Right atrium auricular region (tissue), 2 donors: ENCODE measurements at places on chromosomes 3 and 15. TPM values are rescaled to one million over a fixed set of nuclear protein-coding genes. Genes with fewer than 3 reads are reported as not detected.

Gene FAM174B
- 6.2 TPM for total RNA-seq

GRCh38 chr15:101490408-101490891, 943 bp upstream of the PCSK6 start:
- peak; percentile 52 for DNase-seq

DNA sequence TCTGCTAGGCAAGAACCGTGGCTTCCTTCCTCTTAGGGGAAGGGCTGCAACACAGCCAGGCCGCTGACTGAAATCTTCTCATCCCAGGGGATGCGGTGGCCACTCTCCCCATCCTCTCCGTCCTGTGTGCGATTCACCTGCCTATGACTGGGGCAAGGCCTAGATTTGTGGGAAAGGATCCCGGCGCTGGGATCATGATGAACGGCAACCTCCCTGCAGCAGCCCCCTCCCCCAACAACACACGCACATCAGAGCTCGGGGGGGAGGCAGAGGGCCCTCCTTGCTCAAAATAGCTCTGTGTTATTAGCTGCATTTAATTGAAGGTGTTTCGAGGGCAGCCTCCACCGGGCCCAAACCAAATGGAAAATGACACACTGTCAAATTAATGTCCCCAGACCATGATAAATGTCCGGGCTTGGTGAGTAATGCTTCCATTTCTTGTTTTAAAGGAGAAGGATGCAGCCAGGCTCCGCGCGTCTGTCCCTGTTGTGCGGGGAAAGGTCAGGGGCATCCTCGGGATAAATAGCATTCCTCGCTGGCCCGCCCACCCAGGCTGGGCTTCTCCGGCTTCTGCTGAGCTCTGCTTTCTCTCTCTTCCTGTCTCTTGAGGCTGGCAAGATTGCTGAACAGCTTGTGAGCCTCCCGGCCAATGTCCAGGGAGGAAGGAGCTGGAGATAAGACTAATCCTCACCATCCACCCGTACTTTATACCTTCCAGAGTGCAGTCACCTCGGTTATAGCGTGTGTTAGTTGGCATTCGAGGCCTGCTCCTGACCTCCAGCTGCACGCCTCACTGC, 56.4 kb upstream of the TLE3 start:
- no peak for DNase-seq

Gene SLC7A14
- not detected for total RNA-seq

GRCh38 chr3:145133281-145133680, 1027.7 kb downstream of the PLOD2 start:
- no peak for DNase-seq

DNA sequence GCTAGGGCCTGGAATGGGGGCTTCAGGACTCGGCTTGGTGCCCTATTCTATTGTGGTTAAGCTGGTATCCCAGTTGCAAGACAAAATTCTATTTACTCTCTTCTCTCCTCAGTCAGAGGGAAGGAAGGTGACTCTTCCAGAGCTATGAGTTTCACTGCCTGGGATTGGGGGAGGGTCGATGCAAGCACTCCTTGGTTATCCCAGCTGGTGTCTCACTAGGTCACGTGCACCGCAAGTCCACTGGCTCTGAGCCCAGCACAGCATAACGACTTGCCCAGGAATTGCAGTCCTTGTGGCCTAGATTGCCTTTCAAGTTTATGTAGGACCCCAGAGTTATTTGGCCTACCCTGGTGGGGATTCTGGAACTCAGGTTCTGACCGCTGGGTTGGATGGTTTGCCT, 958.8 kb downstream of the IGSF11 start:
- no peak for DNase-seq

DNA sequence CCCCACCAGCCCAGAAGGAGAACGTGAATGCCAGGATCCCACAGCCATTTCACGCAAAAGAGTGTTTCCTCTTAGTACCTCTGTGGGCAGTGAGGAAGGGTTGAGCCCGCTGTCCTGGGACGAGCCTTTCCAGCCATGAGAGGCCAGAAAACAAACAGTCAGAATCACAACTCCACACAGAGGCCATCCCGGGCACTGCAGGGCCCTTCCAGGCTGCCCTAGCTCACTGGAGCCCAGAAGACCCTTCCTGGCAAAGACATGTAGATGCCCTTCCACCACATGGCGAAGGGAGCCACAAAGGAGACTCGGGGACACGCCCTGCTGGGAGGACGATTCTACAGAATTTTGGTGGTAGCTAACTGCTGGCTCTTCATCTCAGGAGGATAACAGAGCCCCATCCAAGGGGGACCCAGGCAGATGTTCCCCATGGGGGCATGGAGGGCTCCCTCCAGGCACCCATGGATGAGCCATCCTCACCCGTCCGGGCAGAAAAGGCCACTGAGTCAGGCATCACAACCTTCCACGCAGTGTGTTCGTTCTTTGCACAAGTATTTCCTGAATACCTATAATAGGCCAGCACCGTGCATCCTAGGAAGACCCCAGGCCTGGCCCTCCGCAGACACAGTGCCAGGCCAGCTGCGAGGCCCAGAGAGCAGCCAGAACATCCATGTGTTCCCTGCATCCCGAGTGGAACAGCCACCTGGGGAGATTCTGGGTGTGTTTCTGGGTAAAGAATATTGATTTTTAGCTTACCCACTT, 47.2 kb downstream of the SLC12A8 start:
- no peak for DNase-seq

DNA sequence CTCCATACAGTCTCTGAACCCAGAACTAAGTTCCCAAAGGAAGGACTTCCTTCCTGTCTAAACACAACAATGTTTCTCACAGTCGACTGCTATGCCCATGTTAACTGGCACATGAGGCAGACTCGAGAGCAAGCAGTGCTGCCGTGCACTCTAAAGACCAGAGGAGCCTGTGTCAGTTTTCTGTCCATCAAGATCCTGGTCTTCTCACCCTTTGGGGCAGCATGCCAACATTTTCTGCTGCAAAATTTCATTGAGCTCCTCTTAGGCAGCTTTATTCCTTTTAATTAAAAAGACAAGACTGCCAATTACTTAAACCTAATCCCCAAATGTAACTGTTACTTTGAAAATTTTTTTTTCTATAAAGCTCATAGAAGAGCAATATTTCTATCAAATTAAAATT, 205.1 kb downstream of the GAP43 start:
- DNase-seq = no peak

Gene SLC2A2
- total RNA-seq = not detected

GRCh38 chr15:80971143-80971542, 18.5 kb downstream of the MESD start:
- DNase-seq = peak; percentile 13

Gene ARGFX
- total RNA-seq = not detected

DNA sequence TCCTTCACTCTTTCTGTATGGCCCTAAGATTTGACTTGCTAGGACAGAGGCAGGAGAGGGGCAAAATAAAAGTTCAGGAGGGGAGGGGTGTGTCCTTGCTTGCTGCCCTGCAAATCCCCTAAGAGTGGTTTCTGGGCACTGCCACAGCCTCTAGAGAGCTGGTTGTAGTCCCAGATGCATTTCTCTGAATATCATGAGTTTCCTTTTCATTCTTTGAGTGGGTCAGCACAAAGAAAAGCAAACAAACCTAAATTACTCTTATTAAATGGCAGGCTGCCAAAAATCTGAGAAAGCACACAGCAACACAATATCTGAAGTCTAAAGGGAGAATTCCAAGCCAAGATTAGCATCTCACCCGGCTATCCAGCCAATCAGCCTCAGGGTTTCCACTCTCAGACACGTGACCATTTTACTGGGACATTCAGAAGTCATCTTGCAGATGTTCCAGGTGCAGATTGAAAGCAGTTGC, 919.3 kb downstream of the TUSC7 start:
- no peak for DNase-seq

DNA sequence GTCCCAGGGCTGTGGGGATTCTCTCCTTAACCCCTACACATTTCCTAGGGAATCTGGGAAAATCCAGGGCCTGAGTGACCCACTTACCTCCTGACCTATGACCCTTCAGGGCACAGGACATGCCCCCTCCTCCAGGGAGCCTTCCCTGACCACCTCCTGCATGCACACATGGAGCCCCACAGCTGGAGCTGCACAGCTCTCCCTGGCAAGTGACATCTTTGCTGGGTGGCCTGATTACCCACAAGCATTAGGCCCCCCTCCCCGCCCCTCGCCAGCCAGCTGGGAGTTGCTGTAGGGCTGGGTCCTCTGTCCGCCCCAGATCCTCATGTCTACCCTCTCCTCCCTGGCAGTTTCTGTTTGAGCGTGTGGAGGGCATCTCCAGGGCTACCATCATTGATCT, 21.4 kb downstream of the HDAC11 start:
- no peak for DNase-seq

DNA sequence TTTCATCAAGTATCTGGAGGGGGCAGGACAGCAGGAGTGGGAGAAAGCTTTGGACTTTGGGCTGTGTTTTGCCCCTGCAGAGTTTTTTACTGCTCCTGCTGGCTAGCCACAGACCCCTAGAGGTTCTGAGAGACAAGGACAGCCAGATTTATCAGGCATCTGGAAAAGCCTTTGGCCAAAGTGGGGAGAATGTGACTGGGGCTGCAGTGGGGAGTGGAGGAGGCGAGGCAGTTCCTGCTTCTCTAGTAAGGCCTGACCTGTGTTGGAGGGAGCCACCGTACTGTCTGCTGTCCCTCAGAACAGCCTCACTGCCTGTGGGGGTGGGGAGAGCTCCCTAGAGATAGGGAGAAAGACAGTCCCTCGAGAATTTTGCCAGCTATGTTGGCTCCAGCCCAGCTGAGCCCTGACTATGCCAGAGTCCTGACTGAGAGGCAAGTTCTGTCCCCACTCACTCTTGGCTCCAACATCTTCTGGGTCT, 2.2 kb downstream of the ALPK3 start:
- no peak for DNase-seq

DNA sequence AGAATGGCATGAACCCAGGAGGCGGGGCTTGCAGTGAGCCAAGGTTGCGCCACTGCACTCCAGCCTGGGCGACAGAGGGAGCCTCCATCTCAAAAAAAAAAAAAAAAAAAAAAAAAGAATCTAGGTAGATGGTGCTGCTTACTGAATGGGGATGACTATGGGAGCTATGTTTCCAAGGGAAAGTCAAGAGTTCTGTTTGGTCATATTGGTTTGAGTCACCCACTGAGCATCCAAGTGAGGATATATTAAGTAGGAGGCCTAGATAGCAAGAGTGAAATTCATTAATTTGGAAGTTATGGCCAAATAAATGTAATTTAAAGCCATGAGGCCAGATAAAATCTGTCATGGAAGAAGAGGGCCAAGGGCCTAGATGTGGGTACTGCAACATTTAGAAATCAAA, 9.0 kb upstream of the UACA start:
- DNase-seq = no peak

DNA sequence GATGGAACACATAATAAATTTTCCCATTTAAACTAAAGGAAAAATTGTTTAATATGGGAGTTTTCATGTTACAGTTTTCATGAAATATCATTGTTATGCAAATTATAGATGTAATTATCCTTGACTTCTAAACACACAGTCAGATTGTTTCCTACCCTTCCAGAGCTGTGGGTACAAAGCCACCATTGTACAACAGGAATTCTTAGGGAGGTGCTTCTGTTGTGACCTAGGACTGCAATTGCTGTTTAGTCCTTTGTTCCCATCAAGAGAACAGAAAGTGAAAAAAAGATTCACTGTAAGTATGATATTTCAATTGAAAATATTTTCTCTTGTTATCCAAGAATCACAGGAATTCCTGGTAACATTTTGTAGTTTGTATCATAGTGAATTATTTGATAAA, 455.3 kb upstream of the NAALADL2 start:
- no peak for DNase-seq

GRCh38 chr15:31397851-31398661, 71.4 kb downstream of the KLF13 start:
- no peak for DNase-seq

Gene WDR48
- total RNA-seq = 11.9 TPM

- DNase-seq = no peak
Measured at GRCh38 chr3:77380136-77380535, 340.2 kb downstream of the ROBO2 start.

Gene DPPA2
- total RNA-seq = not detected

Gene RNF7
- total RNA-seq = 81.2 TPM

Gene GPR176
- 6.7 TPM for total RNA-seq

DNA sequence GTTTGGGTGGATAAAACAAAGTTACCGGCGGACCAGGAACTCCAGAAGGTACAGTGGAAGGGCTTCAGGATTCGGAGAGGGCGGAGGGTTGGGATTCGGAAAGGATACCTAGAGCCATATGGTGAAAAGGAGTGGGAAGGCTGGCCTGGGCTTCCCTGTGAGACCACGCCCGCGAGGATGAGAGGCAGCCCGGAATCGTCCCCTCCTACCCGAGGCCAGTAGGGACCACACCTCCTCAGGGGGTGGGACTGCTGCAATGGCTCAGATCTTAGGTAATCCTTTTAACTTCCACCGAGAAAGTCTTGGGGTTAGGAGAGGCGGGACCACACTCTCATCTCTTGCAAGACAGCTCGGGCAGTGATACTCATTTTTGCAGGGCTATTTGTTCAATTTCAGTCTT, 511.3 kb downstream of the OCA2 start:
- DNase-seq = no peak

GRCh38 chr3:13557417-13557816, 8.5 kb downstream of the FBLN2 start:
- DNase-seq = no peak

Gene GRAMD2A
- total RNA-seq = 0.83 TPM

GRCh38 chr3:102006812-102007485, 157.6 kb downstream of the NFKBIZ start:
- DNase-seq = peak; percentile 60

DNA sequence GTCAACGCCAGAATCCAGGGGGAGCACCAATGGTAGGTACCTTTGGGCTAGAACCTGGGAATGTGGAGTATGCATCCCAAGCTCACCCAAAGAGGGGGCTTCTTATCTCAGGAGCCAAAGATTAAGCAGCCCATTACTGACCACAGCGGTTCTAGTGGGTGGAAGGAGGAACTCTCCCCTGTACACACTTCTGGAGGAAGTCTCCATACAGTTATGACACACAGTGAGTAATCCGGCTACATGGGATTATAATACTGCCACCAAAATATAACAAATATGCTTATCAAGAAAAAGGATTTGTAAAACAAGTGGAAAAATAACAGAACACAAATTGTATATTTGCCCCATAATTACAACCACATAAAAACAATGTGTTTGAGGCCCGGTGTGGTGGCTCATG, 8.4 kb downstream of the MYO1E start:
- no peak for DNase-seq

DNA sequence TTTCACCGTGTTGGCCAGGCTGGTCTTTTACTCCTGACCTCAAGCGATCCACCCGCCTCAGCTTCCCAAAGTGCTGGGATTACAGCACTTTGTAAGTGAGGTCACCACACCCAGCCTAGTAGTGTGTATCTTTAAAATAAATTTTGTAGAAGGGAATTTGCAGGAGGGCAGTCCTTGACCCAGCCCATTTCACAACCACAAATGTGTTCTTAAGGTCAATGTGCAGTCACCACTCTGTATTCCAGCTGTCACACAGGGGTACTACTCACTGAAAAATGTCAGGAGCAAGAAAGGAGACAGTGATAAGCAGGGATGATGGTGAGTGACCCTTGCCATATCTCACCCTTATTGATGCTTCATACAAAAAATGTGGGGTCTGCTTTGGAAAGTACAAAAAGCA, 98.5 kb downstream of the FRMD5 start:
- DNase-seq = no peak
